ENCODE measurements at places on chromosomes 4 and X. TPM values are rescaled to one million over a fixed set of nuclear protein-coding genes. Genes with fewer than 3 reads are reported as not detected.

GYG2 gene
- not detected for total RNA-seq

ADGRG2 gene
- total RNA-seq: not detected

ADH1C gene
- not detected for total RNA-seq

FMR1NB gene
- total RNA-seq: not detected

COX7B2 gene
- not detected for total RNA-seq

LDB2 gene
- total RNA-seq: not detected

EDA gene
- total RNA-seq: 1.6 TPM

DTHD1 gene
- total RNA-seq: 1.0 TPM

SERTM2 gene
- not detected for total RNA-seq

GASK1B gene
- total RNA-seq: not detected

NAT8L gene
- total RNA-seq: 8.0 TPM

BCOR gene
- 65.2 TPM for total RNA-seq

CDS1 gene
- not detected for total RNA-seq

ANKRD17 gene
- total RNA-seq: 68.6 TPM

CFI gene
- total RNA-seq: 0.10 TPM

RPS6KA3 gene
- total RNA-seq: 58.8 TPM

CT47C1 gene
- total RNA-seq: not detected

TCEANC gene
- 5.0 TPM for total RNA-seq

MAGEC3 gene
- not detected for total RNA-seq

GABRG1 gene
- not detected for total RNA-seq

VSIG1 gene
- not detected for total RNA-seq

GPR82 gene
- 0.08 TPM for total RNA-seq

RGN gene
- not detected for total RNA-seq

ZNF711 gene
- total RNA-seq: 0.23 TPM

ADGRL3 gene
- total RNA-seq: not detected

GAGE10 gene
- total RNA-seq: not detected

SMIM43 gene
- not detected for total RNA-seq

CT55 gene
- total RNA-seq: not detected

ADH1B gene
- not detected for total RNA-seq

FDCSP gene
- total RNA-seq: not detected

TMEM271 gene
- not detected for total RNA-seq

PTTG2 gene
- 0.66 TPM for total RNA-seq

TEX13C gene
- total RNA-seq: not detected

CLTRN gene
- total RNA-seq: 0.17 TPM

PDGFC gene
- not detected for total RNA-seq

DIPK2B gene
- not detected for total RNA-seq

PLXNA3 gene
- 45.4 TPM for total RNA-seq

KLKB1 gene
- not detected for total RNA-seq

HAND2 gene
- total RNA-seq: not detected

SPANXN2 gene
- total RNA-seq: not detected

CLCN4 gene
- not detected for total RNA-seq

SSX1 gene
- total RNA-seq: not detected

STBD1 gene
- total RNA-seq: 0.51 TPM
